Panc1 (cell line): ENCODE measurements at places on chromosomes 5 and 9. TPM values are rescaled to one million over a fixed set of nuclear protein-coding genes. Genes with fewer than 3 reads are reported as not detected.

Gene CREBRF
- 9.0 TPM for total RNA-seq

Gene DDX31
- 17.5 TPM for total RNA-seq

Gene SLC6A18
- not detected for total RNA-seq

Gene TRIP13
- 45.9 TPM for total RNA-seq

Gene MEIKIN
- not detected for total RNA-seq

Gene PDE8B
- total RNA-seq: 0.62 TPM

Gene MTMR12
- total RNA-seq: 42.4 TPM

Gene FOXD4
- 0.23 TPM for total RNA-seq

Gene SH3TC2
- 0.33 TPM for total RNA-seq

Gene SOX30
- total RNA-seq: not detected

Gene ZNF883
- total RNA-seq: not detected

Gene SGCD
- not detected for total RNA-seq

Gene TSSK1B
- total RNA-seq: not detected

Gene C9orf153
- total RNA-seq: not detected

Gene ZDHHC11B
- total RNA-seq: 1.4 TPM

Gene RAB3C
- not detected for total RNA-seq

Gene GABRP
- total RNA-seq: not detected

Gene PCDHAC2
- total RNA-seq: 8.8 TPM

Gene C5orf52
- total RNA-seq: not detected

Gene GIN1
- total RNA-seq: 4.5 TPM

Gene CD14
- 2.5 TPM for total RNA-seq

Gene PPP3R2
- not detected for total RNA-seq

Gene CHSY3
- not detected for total RNA-seq

Gene FAM153A
- total RNA-seq: not detected

Gene FGD3
- total RNA-seq: 0.80 TPM

Gene LTC4S
- 0.69 TPM for total RNA-seq

Gene SCGB3A1
- total RNA-seq: not detected

Gene TAS2R1
- not detected for total RNA-seq

Gene RABGAP1
- 41.4 TPM for total RNA-seq

Gene RXRA
- total RNA-seq: 31.6 TPM

Gene ADCY2
- 0.13 TPM for total RNA-seq

Gene STX17
- 11.5 TPM for total RNA-seq

Gene ZFP62
- total RNA-seq: 17.8 TPM
